ENCODE measurements at places on chromosomes 7 and 10.

DNA sequence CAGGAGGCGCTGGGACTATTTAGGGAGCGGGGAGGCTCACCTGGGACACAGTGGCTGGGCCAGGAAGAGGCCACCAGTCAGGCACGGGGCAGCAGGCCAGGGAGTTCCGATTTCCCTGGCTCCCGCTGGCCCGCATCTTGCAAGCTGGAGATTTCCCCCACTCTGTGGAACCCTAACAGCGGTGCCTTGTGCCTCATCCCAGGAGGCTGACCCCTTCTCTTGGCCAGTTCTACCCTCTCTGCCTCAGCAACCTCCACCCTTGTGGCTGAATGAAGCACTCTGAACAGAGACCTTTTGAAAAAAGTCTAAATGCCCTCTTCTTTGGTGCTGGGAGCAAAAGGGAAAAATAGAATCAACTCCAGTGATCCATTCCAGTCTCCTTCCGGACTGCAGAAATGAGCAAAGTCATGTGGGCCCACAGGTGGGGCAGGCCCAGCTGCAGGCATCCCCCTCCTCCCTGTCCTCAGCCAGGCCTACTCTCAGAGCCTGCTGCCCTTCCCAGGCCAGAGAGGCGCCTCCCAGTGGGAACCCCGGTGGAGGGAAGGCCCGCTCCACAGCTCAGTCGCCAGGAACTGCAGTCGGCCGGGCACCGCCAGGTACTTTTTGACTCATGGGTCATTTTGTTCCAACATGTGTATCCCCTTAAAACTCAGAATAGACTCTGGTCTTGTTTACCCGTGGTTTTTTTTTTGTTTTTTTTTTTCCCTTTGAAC is 155.5 kb downstream of the ZNF248 start:
- DNase-seq: no peak

GRCh38 chr7:18896343-18896975 is 221.0 kb downstream of the TWIST1 start:
- DNase-seq: no peak

DNA sequence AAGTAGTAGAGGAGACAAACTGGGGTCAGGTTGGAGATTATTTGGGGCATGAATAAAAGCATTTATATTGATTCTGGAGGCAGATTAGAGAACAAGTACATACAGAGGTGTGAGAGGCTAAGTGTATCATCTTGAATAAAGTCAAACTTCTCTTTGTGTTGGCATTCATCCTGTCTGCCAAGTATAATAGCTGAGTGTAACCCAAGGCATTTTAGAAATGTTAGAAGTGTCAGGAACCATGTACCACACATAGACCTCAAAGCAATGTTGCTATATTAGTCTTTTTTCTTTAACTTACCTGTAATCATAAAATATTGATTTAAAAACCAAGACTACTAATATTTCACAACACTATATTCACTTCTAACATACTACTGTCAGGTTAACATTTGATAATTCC is 56.2 kb upstream of the LRRTM3 start:
- DNase-seq: no peak

DNA sequence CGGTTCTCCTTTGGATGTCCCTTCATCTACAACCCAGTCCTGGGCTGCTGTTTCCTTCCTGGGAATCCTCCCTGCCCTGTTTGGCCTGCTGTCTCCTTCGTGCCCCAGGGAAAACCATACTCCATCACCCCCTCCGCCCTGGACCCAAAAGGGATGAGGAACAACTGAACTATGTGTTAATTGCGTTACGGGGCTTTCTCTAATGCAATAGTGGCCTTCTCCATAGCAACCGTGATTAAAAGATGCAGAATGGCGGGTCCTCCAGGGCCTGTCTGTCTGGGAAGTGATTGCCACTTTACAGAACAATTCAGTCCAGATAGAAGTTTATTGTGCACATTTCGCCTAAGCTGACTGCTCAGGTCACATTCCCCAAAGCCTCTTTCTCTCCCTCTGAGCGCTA is 112.0 kb upstream of the FGFR2 start:
- DNase-seq: no peak

DNA sequence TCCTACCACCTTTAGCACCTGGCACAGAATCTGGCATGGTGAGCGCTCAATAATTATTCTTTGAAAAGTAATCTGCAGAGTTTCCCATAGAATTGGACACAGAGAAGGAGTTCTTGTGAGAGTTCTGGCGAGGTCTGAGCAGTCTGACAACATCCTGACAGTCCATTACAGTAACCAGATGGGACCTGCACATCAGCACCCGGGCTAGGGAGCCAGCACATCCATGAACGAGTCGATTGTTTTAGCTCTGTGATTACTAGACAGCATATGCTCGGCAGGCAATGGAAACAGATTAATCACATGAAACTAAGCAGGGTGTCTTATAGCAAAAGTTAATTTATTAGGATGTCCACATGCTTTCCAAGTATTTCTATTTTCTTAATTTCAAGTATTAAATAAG is 96.7 kb downstream of the SEMA3D start:
- no peak for DNase-seq

- no peak for DNase-seq
Measured at GRCh38 chr7:27605689-27606269, 56.9 kb downstream of the HIBADH start.

DNA sequence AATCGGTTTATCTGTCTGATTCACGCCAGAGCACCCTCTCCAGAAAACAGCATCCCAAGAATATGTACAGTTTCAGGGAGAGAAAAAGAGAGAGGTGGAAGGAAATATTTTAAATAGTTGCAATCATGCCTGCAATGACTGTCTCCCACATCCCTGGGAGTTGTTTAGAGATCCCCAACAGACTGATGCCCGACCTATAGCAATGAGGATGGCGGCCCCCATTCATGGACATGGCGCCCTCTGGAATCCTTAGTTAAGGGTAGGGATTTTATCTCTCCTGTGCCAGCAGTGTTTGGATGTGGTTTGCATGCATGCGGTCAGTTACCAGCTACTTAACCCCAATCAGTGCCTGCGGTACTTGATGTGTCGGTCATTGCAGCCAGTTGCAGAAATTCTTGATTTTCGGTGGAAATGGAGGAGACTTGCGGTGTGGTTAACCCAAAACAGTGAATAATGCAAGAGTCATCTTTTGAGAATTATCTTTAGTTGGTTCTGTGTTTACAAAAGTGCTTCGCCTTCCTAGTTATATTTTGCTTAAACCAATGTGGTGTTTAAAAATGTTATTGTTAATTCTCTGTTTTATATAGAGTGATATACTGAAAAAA is 186.0 kb upstream of the TCF7L2 start:
- DNase-seq: no peak

DNA sequence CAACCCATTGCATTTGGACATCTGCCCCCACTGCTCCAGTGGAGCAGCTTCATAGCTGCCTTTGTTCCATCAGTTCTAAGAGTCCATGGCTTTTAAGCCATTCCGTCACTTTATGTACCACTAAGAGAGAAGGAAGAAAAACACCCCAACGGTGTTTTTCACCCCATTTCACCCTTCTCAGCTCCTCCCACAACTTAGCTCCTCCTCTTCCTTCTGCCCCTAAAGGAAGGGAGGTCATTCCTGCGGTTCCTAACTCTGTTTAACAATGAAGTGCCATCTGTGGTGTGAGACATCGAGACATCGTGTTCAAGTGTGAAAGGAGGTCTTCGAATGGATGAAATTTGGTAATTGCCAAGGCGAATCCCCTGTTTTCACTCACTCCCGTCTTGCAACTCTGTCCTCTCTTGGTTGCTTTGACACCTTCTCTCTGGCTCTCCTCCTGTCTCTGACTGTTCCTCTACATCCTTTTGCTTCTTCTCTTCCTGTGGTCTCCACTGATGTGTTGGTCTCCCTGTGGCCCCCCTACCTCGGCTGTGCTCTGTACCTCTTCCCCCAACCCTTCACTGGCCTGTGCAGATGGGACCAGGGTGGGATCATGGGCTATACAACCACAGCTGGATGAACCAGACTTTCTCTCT is 23.0 kb downstream of the SMKR1 start:
- no peak for DNase-seq

DNA sequence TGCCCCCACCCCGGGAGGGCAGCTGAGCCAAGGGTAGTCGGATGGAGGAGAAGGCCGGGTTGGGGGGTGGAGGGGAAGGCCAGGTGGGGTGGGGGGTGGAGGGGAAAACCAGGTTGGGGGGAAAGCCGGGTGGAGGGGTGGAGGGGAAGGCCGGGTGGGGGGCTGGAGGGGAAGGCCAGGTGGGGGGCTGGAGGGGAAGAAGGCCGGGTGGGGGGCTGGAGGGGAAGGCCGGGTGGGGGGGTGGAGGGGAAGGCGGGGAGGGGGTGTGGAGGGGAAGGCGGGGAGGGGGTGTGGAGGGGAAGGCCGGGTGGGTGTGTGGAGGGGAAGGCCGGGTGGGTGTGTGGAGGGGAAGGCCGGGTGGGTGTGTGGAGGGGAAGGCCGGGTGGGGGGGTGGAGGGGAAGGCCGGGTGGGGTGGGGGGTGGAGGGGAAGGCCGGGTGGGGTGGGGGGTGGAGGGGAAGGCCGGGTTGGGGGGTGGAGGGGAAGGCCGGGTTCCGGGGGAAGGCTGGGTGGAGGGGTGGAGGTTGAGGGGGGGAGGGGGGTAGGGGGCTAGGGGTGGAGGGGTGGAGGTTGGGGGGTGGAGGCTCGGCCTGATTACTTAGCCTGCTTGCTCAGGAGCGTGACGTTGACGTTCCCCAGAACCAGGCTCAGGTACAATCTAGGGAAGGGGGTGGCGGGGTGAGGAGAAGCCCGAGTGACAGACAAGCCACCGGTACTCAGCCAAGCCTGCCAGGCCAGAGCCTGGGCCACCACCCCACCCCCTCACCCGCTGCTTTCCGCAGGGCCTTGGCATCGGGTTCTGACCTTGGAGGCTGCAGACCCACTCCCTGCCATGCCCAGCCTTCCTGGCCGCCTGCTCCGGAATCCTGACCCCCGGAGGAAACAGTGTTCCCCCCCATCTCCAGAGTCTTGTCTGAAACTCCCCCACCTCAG is 5.6 kb downstream of the TMEM120A start:
- no peak for DNase-seq

GRCh38 chr10:49255883-49256282 is 43.1 kb upstream of the C10orf71 start:
- DNase-seq: no peak

Measured in central memory CD8-positive, alpha-beta T cell (primary cell).